ENCODE measurements at places on chromosomes 12 and 14. TPM values are rescaled to one million over a fixed set of nuclear protein-coding genes. Genes with fewer than 3 reads are reported as not detected.

DNA sequence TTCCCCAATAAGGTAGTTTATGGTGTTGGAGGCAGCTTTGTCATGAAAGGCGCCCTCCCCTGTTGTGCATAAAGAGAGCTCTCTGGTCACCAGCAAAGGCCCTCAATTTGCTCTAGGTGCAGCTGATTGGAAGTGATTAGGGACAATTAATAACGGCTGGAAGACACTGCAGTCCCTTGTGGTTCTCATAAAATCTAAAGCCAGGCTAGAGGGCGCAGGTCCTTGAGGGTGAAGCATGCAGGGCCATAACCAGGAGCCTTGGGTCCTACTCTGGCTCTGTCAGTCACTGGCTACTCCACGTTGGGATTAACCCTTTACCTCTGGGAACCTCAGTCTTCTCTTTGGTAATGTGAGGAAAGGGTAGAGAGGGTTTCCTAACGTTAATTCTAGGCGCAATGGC lies 1.9 kb downstream of the DAAM1 start:
- H3K27me3 ChIP-seq = peaks cover 13% of the 10 kb centered on the region
- no peaks in the 10 kb centered on the region for H3K36me3 ChIP-seq
- peaks cover 10% of the 10 kb centered on the region for H3K4me1 ChIP-seq
- no peak overlapping the region for H3K4me3 ChIP-seq
- no peak overlapping the region for H3K27ac ChIP-seq
- DNase-seq = no peak

GRCh38 chr14:22994762-22995275 lies 12.5 kb upstream of the AJUBA start:
- no peak for DNase-seq
- no peak overlapping the region for H3K27ac ChIP-seq
- no peaks in the 10 kb centered on the region for H3K27me3 ChIP-seq

DNA sequence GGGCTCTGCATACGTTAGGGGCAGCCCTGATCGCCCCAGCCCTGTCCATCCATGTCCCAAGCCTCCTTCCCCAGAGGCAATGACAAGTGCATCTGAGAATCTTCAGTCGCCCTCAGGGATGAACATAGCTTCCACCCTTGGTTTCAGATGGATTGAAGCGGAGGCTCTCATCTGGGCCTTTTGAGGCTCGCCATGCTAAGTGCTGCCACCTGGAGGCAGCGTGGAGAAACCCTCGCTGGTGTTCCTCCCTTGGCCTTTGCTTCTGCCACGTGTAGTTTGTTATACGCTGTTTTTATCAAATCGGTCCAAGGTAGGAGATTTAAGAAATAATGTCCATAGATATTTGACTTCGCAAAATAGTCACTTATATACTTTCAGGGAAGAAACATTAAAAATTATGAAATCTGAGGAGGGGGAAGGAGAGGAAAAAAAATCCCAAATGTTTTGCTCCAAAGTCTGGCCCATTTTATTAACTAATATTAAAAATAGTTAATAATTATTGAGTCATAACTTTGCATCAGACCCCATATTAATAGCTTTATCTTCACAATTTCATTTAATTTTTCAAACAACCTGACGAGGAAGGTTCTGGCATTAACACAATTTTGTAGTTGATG lies 28.8 kb upstream of the LRRC10 start:
- no peaks in the 10 kb centered on the region for H3K4me1 ChIP-seq
- no peak overlapping the region for H3K4me3 ChIP-seq
- no peaks in the 10 kb centered on the region for H3K36me3 ChIP-seq
- DNase-seq = peak; percentile 27

GARIN6 gene
- not detected for total RNA-seq

PLEKHG7 gene
- 0.14 TPM for total RNA-seq

- H3K27me3 ChIP-seq = no peaks in the 10 kb centered on the region
- no peak for DNase-seq
- H3K36me3 ChIP-seq = no peaks in the 10 kb centered on the region
- H3K4me1 ChIP-seq = no peaks in the 10 kb centered on the region
- H3K4me3 ChIP-seq = no peak overlapping the region
- no peak overlapping the region for H3K27ac ChIP-seq
Observed at GRCh38 chr14:63276492-63277342, 42.0 kb downstream of the GPHB5 start.

GRCh38 chr14:61430066-61430757 lies 108.8 kb downstream of the PRKCH start:
- H3K4me1 ChIP-seq = peaks cover 4% of the 10 kb centered on the region
- no peaks in the 10 kb centered on the region for H3K36me3 ChIP-seq
- no peak overlapping the region for H3K27ac ChIP-seq
- DNase-seq = no peak

All from thymus (tissue), 14 donors.